CD4-positive, alpha-beta T cell treated with Interleukin-4 for 4 hours (primary cell): ENCODE measurements at places on chromosomes 13 and 19.

DNA sequence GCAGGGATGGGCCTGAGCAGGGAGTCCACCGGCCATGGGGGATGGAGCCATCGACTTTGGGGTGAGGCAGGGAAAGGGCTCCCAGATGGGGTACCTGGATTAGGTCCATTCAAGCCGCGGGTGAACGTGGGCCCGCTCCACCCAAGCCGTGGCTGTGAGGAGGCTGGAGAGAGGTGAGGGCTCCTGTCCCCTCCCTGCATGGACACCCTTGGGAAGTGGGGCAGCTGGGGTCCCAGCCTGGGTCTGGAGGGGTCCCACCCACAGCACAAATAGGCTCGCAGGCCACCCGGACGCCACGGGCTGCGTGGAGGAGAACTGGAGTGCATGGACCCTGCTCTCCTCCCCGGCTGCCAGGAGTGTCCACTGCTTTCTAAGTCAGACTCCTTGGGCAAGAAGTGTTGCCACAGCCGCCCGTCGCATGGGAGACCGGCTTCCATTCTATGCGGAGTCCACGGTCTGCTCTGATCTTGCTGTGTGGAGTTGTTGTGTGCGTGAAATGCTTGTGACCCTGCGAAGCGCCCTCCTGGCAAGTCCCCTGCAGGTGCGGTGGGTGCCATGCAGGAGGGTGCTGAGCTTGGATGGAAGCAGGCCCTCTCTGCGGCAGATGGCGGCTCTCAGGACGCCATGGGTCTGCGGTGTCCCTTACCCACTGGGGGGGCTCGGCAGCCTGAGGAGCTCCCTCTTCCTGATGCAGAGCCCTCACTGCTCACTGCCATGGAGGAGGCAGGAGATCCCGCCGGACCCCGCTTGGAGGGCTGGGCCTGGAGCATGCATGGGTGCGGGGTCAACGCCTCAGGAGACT is 2.0 kb downstream of the DAZAP1 start:
- no peak for DNase-seq

- DNase-seq: no peak
Measured at GRCh38 chr19:45674946-45675345, 6.9 kb downstream of the GIPR start.

DNA sequence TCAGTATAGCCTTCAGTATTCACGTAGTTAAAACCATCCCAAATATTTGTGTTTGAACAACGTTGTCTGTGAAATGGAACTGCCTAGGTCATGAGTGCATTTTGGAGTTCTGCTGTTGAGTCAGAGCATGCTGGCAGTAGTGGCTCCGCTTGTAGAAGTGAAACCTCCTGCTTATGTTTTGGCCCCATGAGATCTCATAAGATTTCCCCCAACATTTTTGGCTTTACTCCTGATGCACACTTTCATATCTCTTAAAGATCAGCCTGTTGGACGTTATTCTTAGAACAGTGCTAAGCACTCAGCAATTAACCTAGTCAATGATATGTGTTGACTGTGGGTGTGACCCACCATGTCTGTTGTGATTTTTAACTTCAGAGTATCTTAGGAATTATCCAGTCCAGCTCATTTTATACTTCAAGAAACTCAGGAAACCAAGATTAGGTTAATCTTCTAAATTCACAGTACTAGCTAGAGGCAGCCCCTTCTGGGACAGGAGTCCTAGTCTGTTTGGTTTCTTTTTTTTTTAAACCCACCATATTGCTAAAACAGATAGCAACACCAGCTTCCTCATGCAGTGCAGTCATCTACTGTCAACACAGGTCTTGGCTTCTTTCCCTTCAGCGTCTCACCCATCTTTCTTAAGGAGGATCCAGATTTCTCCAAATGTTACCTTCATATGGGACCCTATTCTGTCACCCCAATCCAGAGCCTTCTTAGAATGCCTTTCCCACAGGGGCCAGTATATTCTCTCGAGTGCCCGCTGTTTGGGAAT is 26.2 kb downstream of the RAP2A start:
- DNase-seq: no peak

DNA sequence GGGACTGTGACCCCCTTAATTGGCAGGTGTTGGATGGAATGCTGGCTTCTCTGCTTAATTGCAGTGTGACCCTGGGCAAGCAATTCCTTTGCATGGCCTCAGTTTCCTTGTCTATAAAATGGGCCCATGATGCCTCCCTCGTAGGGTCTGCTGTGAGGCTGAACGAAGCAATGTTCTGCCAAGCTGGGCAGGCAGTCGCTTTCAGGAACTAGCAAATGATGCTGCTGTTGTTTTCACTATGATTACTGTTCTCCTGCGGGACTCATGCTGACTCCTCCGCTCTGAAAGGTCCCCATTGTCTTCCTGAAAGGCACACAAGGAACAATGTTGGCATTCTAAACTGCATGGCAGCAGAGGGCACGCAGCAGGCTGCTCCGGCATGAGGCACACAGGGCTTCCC is 6.8 kb downstream of the BICRA start:
- DNase-seq: no peak

DNA sequence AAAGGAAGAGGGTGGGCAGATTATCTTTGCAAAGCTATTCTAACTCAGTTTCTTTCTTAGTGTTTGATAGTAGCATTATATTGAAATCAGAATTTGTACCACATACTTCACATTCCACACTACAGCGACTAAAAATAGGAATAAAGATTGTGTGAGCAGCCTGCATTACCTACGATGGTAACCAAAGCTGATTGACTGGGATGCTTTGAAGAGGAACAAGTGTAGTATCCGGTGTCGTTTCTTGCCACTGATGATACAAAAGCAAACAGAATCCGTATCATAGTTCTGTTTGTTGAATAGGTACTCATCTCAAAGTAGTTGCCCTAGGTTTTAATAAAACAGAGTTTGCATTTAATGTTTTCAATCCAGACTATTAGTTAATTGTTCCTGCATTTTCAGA is 51.2 kb downstream of the FLT3 start:
- DNase-seq: no peak

GRCh38 chr13:51066091-51066831 is 44.8 kb downstream of the C13orf42 start:
- DNase-seq: no peak
